ENCODE measurements at places on chromosomes 1 and 21.

GRCh38 chr1:12148160-12148957 is 18.4 kb upstream of the TNFRSF1B start:
- DNase-seq = no peak

- DNase-seq = no peak
Measured at GRCh38 chr21:30676737-30677136, 34.1 kb downstream of the KRTAP20-3 start.

GRCh38 chr1:8382608-8383505 is 64.9 kb downstream of the SLC45A1 start:
- DNase-seq = peak; percentile 43

- DNase-seq = no peak
Measured at GRCh38 chr1:167207940-167208623, 12.6 kb upstream of the POU2F1 start.

DNA sequence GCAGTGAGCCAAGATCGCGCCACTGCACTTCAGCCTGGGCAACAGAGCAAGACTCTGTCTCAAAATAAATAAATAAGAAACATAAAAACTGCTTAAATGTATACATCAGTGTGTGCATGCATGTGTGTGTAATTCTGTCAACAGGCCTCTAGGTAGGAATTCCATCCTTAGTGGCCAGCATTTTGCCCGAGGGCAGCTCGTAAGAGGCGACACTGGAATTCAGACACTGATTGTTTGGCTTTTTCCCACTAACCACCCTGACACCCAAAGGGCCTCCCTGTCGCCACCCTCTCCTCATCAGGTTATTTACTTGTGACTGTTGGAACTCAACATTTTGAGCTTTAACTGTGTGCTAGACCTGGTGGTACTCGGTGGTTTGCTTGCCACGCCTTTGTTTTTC is 64.0 kb upstream of the KIF1B start:
- DNase-seq = no peak

DNA sequence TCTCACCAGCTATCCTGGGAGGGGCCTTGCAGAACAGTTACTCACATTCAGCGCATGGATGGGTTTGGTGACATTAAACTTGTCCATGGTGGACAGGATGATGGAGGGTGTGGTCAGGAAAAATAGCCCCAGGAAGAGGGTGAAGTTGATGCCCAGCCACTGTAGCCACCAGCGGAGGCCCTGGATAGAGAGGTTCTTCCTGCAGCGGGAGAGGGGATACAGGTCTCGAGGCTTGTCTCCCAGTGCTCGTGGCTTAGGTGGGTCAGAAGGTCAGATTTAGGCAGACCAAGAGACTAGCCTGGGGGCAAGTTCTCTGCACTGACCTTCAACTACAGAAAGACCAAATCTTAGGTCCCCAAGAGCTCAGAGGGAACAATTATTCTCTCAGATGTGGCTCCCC is 23.0 kb downstream of the TMEM63A start:
- DNase-seq = no peak
